ENCODE measurements at places on chromosomes 12 and 14.

GRCh38 chr14:64683264-64683663, 21.0 kb upstream of the PLEKHG3 start:
- no peak for DNase-seq

DNA sequence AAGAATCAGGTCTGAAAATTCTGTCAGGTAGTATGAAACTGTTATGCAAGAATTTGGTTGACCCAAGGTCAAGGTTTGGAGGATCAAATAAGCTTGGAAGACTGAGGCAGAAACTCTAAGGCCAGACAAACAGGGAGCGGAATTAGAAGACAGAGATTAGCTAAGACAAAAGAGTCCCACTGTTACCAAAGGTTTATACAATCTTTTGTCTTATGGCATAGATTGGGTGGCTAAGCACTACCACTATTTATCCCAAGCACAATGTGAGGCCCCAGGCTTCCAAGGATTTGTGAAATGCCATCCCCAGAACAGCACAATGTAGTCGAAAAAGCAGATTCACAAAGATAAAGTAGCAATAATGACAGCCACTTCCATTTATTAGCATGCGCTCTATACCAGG, 311.2 kb downstream of the SEC23A start:
- DNase-seq = no peak

DNA sequence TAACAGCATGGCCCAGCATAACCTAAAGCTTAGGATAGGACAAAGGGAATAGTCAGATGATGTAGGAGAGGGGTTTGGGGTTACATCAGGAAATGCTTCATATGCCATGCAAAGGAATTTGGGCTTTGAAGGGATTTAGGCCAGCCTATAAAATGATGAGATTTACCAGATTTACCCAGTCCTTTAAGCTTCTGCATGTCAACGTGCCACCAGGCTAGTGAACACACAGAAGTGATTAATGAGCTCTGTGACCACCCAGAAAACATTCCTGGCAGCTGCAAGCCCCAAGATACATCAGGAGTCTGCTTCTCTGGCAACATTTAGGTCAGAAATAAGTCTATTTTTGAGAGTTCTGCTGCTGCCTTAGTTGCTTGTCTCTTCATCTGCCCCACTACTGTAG, 118.3 kb downstream of the LRIG3 start:
- no peak for DNase-seq

DNA sequence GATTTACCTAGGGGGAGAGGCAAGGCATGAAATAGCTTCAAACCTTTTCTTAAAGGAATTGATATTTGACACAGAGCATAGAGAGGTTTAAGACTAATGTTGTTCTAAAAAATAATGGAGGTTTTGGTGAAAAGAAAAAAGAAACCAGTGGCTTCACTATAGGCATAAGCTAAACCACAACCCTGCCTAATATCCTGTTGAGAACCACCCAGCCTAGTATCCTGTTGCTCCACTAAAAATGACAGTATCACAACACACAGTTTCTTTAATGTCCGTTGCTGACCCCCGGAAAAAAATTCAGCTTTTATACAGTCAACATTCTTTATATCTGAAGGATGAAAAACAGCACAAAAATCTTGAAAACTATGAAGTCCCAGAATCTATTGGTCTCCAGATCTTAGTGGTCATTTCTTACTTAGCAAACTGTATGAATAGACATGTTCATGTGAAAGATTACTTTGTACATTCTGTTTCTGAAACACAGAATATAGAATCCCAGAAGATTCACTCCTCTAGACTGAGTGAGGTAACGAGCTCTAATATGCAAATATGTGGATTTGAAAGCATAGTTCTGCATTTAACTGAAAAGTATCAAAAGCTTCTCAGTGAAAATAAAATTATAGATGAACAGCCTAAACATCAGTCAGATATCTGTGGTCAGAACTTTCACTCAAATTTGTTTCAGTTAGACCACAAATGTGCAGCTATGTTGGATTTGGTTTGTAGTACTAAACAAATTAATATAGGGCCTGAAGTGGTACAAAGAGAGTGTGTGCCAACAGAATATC, 40.5 kb downstream of the GALC start:
- no peak for DNase-seq

DNA sequence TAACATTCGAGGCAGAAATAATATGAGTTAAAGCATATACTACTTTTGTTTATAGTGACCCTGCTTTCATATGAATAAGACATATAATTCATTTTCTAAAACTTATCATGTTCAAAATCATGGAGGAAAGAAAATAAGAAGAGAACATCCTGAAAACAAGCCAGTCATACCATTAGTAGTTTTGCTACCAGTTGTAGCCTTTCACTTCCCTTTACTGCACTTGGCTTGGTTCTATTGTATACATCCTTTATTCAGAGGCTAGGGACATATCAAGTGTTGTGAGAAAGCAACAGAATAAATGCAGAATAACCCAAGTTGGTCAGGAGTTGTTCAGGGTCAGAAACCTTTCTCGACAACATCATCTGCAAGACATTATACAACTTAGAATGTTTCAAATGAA, 598.7 kb downstream of the SOX5 start:
- no peak for DNase-seq

- DNase-seq = no peak
Observed at GRCh38 chr14:72888192-72888591, 5.7 kb downstream of the DPF3 start.

GRCh38 chr12:54489857-54490256, 7.7 kb upstream of the NCKAP1L start:
- no peak for DNase-seq

- DNase-seq = no peak
Observed at GRCh38 chr14:78847801-78848200, 677.6 kb downstream of the NRXN3 start.

DNA sequence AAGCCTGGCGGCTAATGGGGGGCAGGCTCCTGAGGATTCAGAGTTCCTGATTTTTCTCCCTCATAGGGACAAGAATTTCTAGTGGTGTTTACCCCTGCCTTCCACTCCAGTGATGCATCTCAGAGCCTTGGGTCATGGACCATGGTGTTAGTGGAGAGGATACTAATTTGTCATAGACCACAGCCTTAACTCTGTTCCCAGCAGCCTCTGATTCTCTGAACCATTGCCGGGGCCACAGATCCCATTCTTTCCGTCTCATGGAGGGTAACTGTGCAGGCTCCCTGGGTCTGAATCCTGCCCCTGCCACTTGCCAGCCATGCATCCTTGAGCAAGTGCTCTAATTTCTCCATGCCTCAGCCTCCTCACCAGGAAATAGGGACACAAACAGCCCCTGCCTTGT, 55.1 kb downstream of the RPH3A start:
- no peak for DNase-seq

DNA sequence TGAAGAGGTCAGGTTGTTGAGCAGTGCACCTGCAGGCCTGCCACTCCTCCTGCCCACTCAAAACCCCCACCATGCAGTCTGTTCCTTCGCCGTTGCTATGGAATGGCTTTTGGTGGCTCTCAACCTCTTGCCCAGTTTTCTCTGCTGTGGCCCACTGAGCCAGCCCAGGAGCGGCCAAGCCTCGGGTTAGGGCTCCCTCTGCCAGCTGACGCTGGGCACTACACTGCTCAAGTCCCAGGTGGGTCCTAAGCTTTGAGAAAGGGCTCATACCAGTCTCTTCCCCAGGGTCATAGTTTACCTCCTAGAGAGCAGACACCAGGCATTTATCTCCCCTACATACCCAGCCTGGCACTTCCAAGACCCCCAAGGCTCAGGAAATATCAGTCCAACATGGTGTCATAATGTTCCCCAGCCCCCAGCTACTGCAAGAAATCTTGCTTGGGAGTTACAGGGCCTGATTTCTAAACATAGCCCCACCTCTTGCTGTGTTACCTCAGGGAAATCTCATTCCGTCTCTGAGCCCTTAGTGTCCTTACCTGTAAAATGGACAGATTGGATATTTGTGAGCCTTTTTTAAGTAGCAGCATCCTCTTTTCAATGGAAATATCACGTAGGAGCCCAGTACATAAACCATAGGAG, 59.4 kb downstream of the TSPAN11 start:
- DNase-seq = no peak

DNA sequence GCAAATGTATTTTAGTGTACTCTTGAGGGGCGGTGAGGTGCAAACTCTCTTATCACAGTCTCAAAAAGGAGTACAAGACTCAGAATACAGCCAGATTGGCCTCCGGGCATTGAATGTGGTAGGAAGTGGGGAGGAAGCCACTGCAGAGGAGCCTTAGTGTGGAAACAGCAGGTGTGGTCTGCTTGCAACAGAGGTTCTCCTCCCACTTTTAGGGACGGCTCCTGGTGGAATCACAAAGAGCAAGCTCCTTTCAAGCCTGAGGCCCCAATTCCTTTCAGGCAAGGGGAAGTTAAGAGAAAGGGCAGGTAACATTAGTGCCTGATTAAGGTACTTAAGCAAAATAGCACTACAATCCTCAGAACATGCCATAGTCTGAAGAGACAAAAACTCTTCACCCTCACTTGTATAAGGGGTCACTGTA, 23.7 kb upstream of the SLC2A3 start:
- DNase-seq = no peak

DNA sequence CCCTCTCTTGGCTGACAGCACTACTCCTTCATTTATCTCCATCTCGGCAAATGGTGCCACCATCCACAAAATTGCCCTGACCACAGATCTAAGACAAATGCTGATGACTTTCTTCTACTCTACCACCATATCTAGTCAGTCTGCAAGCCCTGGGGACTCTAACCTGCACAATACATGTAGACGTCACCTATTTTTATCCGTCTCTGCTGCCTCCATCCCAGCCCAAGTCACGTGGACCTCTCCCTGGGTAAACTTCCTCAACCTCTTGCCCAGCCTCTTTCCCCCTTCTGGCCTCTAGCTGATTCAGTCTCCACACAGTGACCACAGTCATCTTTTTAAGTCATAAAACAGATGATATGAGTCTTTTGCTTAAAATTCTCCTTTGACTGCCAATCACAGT, 1203.0 kb downstream of the AACS start:
- DNase-seq = no peak

GRCh38 chr12:120940799-120941198, 36.6 kb upstream of the SPPL3 start:
- DNase-seq = no peak

GRCh38 chr12:132243596-132244310, 85.6 kb downstream of the GALNT9 start:
- DNase-seq = no peak

- DNase-seq = no peak
Observed at GRCh38 chr14:95503365-95504134, 12.9 kb downstream of the SYNE3 start.

GRCh38 chr14:62029569-62029924, 267.3 kb downstream of the SNAPC1 start:
- DNase-seq = no peak

- DNase-seq = no peak
Observed at GRCh38 chr14:85415015-85415712, 114.8 kb upstream of the FLRT2 start.

- DNase-seq = no peak
Observed at GRCh38 chr12:60201891-60202290, 606.1 kb downstream of the SLC16A7 start.

DNA sequence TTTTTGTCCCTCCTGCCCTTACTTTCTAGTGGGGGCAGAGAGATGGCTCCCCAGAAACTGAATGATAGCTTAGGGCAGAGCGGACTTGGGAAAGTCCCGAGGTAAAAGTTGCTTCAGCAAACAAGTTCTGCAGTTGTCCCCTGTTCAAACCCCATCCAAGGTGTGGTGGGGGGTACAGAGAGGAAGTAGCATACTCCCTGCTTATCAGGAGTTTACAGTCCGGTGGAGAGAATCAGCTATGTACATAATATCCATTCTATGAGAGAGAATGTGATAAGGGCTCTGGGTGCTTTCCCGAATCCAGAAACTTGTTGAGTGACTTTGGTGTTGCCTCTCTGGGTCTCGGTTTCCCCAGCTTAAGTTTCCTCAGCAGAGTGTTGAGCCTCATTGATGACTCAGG, 40.4 kb upstream of the VRK1 start:
- DNase-seq = no peak

DNA sequence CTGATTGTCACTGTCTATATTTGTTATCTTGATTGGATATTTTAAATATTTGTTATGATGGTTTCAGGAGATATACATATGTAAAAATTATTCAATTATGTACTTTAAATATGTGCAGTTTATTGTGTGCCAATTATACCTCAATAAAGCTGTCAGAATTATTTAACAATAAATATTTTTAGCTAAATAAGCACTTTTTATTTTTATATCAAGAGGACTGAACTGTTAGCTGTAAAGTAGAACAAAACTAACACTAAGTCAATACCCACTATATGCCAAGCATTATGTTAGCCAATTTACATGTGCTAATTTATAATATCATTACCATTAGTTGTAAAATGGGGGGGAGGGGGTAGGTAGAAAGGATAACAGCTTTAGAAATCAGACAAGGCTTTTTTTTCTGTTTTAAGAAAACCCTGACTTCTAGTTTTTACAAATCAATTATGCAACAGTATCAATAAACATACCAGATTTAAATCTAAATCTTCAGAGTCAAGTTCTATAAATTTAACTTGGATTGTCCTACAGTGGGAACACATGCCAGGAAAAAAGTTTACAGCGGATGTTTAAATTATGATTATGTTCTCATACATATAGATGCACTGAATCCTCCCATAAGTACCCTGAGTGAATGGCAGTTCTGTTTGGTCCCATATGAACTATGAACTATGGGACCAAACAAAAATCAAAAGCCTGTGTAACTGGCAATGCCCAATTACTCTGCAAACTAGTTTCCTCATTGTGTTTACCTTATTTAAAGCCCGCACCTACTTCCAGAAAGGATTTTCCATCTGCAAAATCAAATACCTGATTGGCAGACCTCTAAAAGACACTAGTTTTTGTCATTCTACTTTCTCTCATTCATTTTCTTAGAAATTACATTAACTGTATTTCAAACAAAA, 2.8 kb downstream of the RALGAPA1 start:
- DNase-seq = no peak

DNA sequence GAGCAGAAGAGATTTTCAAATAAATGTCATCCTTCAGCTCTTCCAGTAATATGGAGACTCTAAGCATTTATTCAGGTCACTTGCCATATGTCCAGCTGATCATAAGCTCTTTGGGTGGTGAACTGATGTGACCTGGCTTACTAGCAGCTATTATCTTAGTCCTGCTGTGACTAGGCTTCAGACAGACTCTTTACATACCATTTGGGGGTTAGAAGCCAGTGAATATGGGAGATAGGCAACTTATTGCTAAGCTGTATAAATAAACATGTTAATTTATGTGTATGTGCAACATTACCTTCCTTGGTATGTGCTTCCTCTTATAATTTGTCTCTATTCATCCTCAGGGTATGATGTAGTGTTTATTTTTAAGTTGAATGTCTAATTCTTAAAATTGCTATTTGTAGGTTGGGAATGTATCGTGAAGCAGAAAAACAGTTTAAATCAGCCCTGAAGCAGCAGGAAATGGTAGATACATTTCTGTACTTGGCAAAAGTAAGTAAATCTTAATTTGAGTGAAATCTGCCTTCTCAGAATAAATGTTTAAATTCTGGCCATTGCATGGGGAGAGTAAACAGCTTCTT, 32.4 kb downstream of the TTC8 start:
- no peak for DNase-seq

GRCh38 chr14:50669441-50669986, 1.4 kb upstream of the SAV1 start:
- no peak for DNase-seq

GRCh38 chr12:98402091-98402490, 113.3 kb upstream of the TMPO start:
- no peak for DNase-seq

Data from NCI-H510A (cell line).